ENCODE measurements at places on chromosomes 6 and 20.

DNA sequence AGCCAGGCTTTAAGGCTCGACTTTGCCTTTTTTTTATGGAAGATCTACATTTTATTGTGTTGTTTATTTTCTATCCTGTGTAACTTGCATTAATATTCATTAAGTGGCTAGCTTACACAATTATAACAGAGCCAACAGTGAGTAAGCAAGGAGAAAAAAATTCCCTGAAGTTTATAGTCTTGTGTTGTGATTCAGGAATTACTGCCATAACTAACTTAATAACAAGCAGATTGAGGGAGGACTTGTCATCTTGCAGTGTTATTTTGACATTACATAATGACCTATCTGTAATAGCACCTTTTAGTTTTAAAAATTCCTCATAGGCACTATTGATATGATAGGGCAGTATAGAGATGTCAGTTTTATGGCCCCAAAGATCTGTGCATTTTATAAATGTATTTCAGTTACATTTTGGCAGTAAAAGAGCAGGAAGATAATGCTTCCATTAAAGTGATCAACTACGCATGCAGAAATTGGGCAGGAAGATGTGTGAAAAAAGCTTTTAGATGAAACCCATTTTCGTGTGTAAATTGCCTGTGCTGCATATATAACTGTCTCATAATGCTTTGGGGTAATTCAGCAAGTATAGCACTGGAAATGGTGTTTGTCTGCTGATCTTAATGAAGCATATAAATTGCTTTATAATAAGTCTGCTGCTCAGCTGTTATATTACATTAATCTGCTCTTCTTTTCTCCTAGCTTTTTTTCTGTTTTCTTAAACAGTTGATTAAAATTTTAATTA lies 123.0 kb downstream of the SMAP1 start:
- no peaks in the 10 kb centered on the region for H3K4me1 ChIP-seq
- H3K27ac ChIP-seq: no peak overlapping the region
- no peak overlapping the region for H3K4me3 ChIP-seq
- no peak for DNase-seq
- no peaks in the 10 kb centered on the region for H3K27me3 ChIP-seq
- peaks cover 3% of the 10 kb centered on the region for H3K36me3 ChIP-seq

DNA sequence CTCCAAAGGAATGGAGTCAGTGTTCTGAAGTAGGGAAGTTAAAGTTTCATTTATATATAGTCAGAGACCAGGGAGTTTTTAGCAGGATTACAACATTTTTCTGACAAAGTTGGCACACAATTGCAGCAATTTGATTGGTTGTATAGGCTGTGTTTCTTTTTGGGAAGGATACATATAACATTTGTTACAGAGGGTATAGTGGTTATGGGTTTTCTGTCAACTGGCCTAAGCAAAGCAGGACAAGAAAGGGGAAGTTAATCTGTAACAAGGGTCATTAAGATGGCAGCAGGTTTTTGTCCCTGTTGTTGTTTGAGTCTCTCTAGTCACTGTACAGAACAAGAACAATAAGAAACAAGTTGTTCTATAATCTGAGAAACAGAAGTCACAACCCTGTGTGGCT lies 41.4 kb downstream of the TPD52L1 start:
- no peak overlapping the region for H3K4me3 ChIP-seq
- peak overlapping the region; percentile 89 for H3K27ac ChIP-seq
- no peaks in the 10 kb centered on the region for H3K36me3 ChIP-seq
- no peaks in the 10 kb centered on the region for H3K27me3 ChIP-seq
- DNase-seq: no peak

DNA sequence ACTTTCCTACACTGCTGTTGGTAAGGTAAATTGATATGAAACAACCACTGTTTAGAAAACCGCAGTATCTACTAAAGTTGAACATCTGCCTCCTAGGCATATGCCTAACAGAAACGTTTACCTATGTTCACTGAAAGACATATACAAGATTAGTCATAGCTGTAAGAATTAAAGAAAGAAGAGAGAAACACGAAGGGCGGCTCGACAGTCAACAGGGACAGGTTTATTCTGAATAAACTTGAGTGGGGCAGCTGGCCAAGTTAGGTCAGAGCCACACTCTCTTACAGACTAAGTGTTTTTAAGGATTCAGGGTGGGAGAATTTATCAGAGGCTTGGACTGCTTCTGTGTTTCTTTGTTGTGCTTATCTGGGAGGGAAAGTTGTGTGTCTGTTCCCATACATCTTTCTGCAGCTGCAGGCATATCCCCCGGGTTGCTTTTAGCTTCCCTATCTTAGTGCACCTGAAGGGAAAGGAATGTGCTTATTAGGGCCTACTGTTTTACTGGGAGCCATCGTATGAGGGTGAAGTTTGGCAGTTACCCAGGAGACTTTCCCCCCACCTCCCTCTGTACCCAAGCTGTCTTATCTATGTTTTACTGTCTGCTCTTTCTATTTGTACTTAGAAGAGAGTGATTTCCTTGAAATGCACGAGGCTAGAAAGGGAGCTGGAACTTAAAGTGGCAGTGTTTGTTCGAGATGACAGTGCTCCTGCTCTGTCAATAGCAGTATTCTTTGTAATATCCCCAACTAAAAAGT lies 20.4 kb downstream of the PROCR start:
- H3K4me1 ChIP-seq: no peaks in the 10 kb centered on the region
- DNase-seq: no peak
- no peaks in the 10 kb centered on the region for H3K36me3 ChIP-seq
- H3K27ac ChIP-seq: no peak overlapping the region

DNA sequence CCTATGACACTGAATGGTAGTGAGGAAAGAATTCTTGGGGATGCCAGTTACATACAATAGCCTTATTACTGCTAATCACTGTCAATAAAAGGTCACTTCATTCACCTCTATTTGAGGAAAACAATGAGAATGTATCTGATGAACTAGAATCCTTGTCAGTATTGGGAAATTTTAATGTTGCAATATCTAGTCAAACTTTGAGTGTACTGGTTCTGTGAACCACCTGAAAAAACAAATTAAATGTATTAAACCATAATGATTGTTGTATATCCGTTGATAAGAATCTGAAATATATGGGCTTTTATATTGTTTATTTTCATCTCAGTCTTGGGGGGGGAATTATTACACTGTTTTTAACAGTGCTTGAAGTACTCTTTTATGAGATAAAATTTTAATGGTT lies 10.6 kb downstream of the TAF11 start:
- peaks cover 13% of the 10 kb centered on the region for H3K36me3 ChIP-seq
- no peaks in the 10 kb centered on the region for H3K27me3 ChIP-seq
- H3K4me3 ChIP-seq: no peak overlapping the region
- no peak overlapping the region for H3K27ac ChIP-seq

GRCh38 chr20:63452821-63453523 lies 19.5 kb downstream of the KCNQ2 start:
- no peak overlapping the region for H3K4me3 ChIP-seq
- H3K4me1 ChIP-seq: no peaks in the 10 kb centered on the region
- DNase-seq: peak; percentile 46
- no peaks in the 10 kb centered on the region for H3K27me3 ChIP-seq
- no peaks in the 10 kb centered on the region for H3K36me3 ChIP-seq
- no peak overlapping the region for H3K27ac ChIP-seq

DNA sequence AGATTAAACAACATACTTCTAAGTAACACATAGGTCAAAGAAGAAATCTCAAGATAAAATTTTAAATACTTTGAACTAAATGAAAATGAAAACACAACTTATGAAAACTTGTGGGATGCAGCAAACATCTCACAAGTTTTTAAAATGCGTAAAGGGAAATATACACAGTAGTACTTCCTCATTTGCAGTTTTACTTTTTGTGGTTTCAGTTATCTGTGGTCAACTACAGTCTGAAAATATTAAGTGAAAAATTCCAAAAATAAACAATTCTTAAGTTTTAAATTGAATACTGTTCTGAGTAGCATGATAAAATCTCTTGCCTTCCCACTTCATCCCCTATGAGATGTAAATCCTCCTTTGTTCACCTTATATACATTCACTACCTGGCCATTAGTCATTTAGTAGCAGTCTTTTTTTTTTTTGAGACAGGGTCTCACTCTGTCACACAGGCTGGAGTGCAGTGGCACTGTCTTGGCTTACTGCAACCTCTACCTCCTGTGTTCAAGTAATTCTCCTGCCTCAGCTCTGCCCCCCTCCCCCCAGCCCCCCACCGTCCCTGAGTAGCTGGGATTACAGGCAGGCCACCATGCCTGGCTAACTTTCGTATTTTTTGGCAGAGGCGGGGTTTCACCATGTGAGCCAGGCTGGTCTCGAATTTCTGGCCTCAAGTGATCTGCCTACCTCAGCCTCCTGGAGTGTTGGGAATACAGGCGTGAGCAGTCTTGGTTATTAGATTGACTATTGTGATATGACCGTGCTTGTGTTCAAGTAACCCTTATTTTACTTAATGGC lies 154.6 kb upstream of the AHI1 start:
- H3K27ac ChIP-seq: no peak overlapping the region
- no peak overlapping the region for H3K4me3 ChIP-seq
- no peaks in the 10 kb centered on the region for H3K36me3 ChIP-seq
- DNase-seq: no peak
- no peaks in the 10 kb centered on the region for H3K4me1 ChIP-seq

DNA sequence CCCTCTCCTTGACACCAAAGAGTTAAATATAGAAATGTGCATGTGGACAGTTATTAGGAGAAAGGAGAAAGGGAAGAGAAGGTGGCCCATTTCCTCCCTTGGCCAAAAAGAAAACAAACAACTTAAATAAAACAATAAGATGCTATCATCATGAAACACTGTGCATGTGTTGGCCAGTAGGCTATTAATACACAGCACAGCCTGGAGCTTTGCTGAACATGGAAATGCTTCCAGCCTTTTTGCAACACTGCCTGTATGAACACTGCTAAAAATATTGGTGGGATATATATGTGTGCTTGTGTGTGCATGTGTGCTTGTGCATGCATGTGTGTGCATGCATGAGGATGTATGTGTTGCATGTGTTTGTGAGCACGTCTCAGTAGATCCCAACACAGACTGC lies 100.4 kb downstream of the LY86 start:
- no peak for DNase-seq
- H3K36me3 ChIP-seq: no peaks in the 10 kb centered on the region
- peaks cover 23% of the 10 kb centered on the region for H3K4me1 ChIP-seq
- peak overlapping the region; percentile 30 for H3K27ac ChIP-seq
- H3K27me3 ChIP-seq: no peaks in the 10 kb centered on the region
- H3K4me3 ChIP-seq: no peak overlapping the region

GRCh38 chr6:45920819-45921511 lies 94.7 kb downstream of the CLIC5 start:
- H3K27me3 ChIP-seq: no peaks in the 10 kb centered on the region
- H3K4me3 ChIP-seq: no peak overlapping the region
- no peak overlapping the region for H3K27ac ChIP-seq
- peaks cover 44% of the 10 kb centered on the region for H3K4me1 ChIP-seq
- DNase-seq: no peak

DNA sequence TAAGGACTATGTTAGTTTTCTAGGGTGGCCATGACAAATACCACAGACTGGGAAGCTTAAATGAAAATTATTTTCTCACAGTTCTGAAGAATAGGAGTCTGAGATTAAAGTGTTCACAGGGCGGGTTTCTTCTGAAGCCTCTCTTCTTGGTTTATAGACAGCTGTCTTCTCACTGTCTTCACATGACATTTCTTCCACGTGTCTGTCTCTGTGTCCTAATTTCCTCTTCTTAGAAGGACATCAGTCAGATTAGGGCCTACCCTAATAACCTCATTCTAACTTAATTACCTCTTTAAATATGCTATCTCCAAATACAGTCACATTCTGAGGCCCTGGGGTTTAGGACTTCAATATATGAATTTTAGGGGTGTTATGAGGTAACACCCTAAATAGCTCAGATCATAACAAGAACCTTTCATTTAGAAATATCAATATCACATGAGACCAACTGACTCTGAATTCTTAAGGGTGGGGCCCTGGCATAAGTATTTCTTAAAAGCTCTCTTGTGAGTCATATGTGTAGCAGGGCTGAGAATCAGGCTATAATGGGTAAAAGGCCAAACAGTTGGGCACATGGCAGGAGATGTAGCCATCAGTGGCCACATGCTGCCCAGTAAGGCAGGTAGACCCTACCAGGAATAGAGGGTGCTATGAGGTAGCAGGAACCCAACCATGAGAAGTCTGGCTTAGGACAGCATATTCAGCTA lies 62.0 kb upstream of the TENT5A start:
- H3K36me3 ChIP-seq: no peaks in the 10 kb centered on the region
- DNase-seq: no peak
- H3K4me1 ChIP-seq: no peaks in the 10 kb centered on the region

- no peaks in the 10 kb centered on the region for H3K4me1 ChIP-seq
- no peak overlapping the region for H3K27ac ChIP-seq
- no peak overlapping the region for H3K4me3 ChIP-seq
- H3K27me3 ChIP-seq: no peaks in the 10 kb centered on the region
- DNase-seq: no peak
Measured at GRCh38 chr6:166851911-166852310, 104.4 kb downstream of the RNASET2 start.

- H3K27me3 ChIP-seq: no peaks in the 10 kb centered on the region
- H3K4me3 ChIP-seq: peak overlapping the region; percentile 89
- H3K36me3 ChIP-seq: no peaks in the 10 kb centered on the region
- DNase-seq: no peak
- peak overlapping the region; percentile 92 for H3K27ac ChIP-seq
Measured at GRCh38 chr20:25624500-25624939, 706 bp upstream of the NANP start.

DNA sequence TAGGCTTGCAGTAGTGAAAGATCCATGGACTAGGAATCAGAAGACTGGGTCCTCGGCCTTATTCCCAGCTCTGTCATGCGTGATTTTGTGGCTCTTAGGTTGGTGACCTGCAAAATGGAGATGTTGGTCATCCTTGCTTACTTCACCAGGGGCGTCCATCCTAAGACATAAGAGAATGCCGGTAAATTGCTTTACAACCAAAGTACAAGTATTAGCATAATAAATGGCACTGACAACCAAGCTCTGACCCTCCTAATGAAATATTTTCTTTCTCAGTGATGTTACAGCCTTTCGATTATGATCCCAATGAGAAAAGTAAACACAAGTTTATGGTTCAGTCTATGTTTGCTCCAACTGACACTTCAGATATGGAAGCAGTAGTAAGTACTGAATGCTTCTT lies 45.3 kb downstream of the VAPB start:
- no peaks in the 10 kb centered on the region for H3K27me3 ChIP-seq
- H3K36me3 ChIP-seq: peaks cover 8% of the 10 kb centered on the region
- no peak overlapping the region for H3K27ac ChIP-seq
- no peak overlapping the region for H3K4me3 ChIP-seq
- peaks cover 29% of the 10 kb centered on the region for H3K4me1 ChIP-seq

- H3K27me3 ChIP-seq: no peaks in the 10 kb centered on the region
- DNase-seq: peak; percentile 80
- peak overlapping the region; percentile 84 for H3K27ac ChIP-seq
- H3K4me3 ChIP-seq: peak overlapping the region; percentile 71
Measured at GRCh38 chr20:63740070-63740626, 572 bp downstream of the SLC2A4RG start.

- no peak for DNase-seq
- H3K4me1 ChIP-seq: no peaks in the 10 kb centered on the region
- no peak overlapping the region for H3K27ac ChIP-seq
Measured at GRCh38 chr6:95686272-95686671, 108.9 kb downstream of the MANEA start.

GRCh38 chr6:51953246-51953645 lies 134.2 kb downstream of the PKHD1 start:
- H3K4me3 ChIP-seq: no peak overlapping the region
- H3K36me3 ChIP-seq: no peaks in the 10 kb centered on the region
- no peak for DNase-seq
- no peak overlapping the region for H3K27ac ChIP-seq

- H3K4me3 ChIP-seq: no peak overlapping the region
- H3K27ac ChIP-seq: no peak overlapping the region
- H3K4me1 ChIP-seq: no peaks in the 10 kb centered on the region
- H3K36me3 ChIP-seq: no peaks in the 10 kb centered on the region
- H3K27me3 ChIP-seq: no peaks in the 10 kb centered on the region
Measured at GRCh38 chr6:722077-722524, 29.2 kb upstream of the EXOC2 start.

GRCh38 chr20:57079031-57080005 lies 187.1 kb downstream of the BMP7 start:
- H3K36me3 ChIP-seq: no peaks in the 10 kb centered on the region
- H3K4me3 ChIP-seq: no peak overlapping the region
- H3K27me3 ChIP-seq: no peaks in the 10 kb centered on the region
- DNase-seq: no peak
